ENCODE measurements at places on chromosomes 6 and 20.

GRCh38 chr6:164005004-164005711, 590.6 kb downstream of the QKI start:
- DNase-seq: no peak

- no peak for DNase-seq
Observed at GRCh38 chr6:135826236-135826804, 25.2 kb upstream of the PDE7B start.

GRCh38 chr6:90214966-90215365, 81.7 kb downstream of the BACH2 start:
- no peak for DNase-seq

- DNase-seq: no peak
Observed at GRCh38 chr6:72651174-72651573, 29.3 kb downstream of the KCNQ5 start.

GRCh38 chr6:130831607-130832006, 4.4 kb downstream of the SMLR1 start:
- DNase-seq: no peak

- DNase-seq: no peak
Observed at GRCh38 chr6:28263922-28264321, 3.0 kb upstream of the ZSCAN26 start.

DNA sequence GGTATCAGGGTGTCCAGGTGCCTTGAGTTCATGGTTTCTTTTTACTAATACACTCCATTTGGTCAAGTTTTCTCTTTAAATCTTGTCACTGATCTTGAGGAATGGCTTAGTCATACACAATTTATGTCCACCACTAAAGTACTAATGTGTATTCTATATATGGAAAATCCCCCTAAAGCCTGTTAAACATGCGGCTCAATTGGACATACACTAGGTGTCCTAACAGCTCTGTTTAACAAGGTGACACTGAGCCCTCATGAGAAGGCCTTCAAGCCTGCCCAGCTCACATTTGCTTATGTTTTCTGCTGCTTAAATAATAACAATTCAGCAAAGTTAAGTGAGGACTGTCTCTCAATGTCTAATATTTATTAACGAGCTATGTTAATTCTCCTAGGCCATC, 31.5 kb downstream of the PDE7B start:
- DNase-seq: no peak

GRCh38 chr6:5827056-5827904, 179.4 kb downstream of the NRN1 start:
- no peak for DNase-seq

Data from NCI-H1694 treated with DMSO at 0.1 percent for 48 hours (cell line).